CD4-positive, alpha-beta memory T cell (primary cell): ENCODE measurements at places on chromosomes 3 and 15. TPM values are rescaled to one million over a fixed set of nuclear protein-coding genes. Genes with fewer than 3 reads are reported as not detected.

The GOLGA8S gene
- total RNA-seq = 0.30 TPM

The GP5 gene
- 3.8 TPM for total RNA-seq

The MYL3 gene
- not detected for total RNA-seq

The WDR49 gene
- not detected for total RNA-seq

DNA sequence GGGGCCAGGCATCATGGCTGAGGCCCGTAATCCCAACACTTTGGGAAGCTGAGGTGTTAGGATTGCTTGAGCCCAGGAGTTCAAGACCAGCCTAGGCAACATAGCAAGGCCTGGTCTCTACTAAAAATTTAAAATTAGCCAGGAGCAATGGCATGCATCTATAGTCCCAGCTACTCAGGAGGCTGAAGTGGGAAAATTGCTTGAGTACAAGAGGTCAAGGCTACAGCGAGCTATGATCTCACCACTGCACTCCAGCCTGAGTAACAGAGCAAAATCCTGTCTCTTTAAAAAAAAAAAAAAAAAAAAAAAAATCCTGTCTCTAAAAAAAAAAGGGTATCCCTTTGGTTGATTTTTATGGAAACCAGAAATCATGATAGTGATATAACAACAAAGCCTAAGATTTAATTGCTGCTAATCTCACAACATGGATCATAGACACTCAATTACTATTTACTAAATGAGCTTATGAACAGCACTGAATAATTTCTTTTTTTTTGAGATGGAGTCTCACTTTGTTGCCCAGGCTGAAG, 12.1 kb downstream of the PCLAF start:
- DNase-seq = no peak

The BSN gene
- 0.06 TPM for total RNA-seq

GRCh38 chr15:26287381-26287780, 424.3 kb upstream of the ATP10A start:
- no peak for DNase-seq

The SERINC4 gene
- total RNA-seq = not detected

- no peak for DNase-seq
Observed at GRCh38 chr15:95591886-95592285, 738.6 kb upstream of the NR2F2 start.

The HERC2 gene
- total RNA-seq = 48.5 TPM

DNA sequence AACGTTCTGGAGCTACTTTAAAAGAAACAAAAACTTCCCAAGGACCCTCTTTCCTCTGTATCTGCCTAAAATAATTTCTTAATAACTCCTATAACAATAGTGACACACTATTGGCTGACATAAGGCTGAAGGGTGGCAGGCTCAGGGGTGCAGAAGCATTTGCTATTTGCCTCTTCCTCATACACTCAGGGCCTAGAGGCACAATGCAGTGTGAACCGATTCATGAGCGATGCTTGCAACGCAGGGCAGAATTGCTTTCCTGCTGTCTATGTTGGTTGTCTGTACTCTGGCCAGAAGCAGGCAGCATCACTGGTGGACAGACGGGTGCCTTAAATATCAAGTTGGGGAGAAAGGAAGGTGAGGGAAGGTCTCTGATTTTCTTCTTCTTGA, 157.4 kb downstream of the AGBL1 start:
- no peak for DNase-seq

DNA sequence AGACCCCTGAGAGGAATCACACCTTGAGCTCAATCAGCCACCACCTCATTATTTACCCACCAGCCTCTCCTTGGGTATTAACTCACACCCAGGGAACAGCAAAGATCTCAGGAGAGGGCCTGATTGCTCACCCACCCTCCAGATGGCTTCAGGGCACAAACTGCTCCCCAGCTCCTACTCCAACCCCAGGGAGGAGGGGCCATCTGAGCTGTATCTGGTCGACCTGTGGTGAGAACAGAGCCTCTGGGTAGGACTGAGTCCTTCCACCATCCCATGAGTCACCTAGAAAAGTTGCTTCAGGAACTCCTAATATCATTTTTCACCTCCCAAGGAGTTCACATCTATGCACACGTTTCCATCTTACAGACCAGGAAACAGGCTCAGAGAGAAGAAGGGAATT, 44.8 kb upstream of the HES1 start:
- no peak for DNase-seq

DNA sequence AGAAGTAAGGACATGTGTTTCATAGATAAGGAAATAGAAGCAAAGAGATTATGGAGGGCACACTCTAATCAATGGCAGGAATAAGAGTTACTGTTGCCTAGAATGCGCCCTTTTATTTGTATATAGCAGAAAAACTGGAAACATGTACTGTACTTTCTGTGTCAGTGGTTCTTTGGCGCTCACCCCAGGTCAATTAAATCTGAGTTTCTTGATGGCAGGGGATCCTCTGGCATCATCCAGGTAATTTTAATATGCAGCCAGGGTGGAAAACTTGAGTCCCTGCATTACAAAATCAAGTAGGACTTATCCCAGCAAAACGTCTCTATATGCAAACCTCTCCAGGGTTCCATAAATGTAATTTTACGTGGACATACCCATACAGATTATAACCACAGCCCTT, 284.1 kb downstream of the IL5RA start:
- DNase-seq = no peak

GRCh38 chr3:37255990-37256308, 81.6 kb upstream of the LRRFIP2 start:
- no peak for DNase-seq

The APBA2 gene
- total RNA-seq = 57.3 TPM

DNA sequence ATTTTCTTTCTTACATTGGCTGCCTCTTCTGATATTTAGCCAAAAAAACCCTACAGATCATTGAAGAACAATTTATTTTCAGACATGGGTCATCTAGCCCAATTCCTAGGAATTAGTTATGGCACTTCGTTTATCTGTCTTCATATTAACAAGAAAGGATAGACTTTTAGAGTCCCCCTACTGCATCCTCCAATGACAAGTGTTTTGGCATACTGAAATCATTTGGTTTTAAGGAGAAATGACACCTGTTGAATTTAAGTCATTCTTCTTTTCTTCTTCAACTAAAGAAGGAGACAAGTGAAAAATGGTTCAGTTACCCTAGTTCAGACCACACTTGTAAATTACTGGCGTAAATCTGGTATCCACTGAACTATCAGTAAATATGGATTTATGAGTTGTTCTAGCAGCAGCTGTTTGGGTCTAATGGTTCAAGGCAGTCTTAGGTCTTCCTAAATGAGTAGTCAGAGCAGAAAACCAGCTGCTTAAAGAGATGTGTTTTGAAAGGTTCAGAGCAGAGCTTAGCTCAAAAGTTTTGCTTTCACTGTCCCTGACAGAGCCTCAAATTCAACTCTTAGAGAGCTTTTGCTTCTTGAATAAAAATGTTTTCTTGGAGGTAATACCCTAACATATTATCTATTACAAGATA, 5.6 kb downstream of the VGLL3 start:
- no peak for DNase-seq

The SST gene
- total RNA-seq = not detected

The GOLGA8K gene
- 0.96 TPM for total RNA-seq

DNA sequence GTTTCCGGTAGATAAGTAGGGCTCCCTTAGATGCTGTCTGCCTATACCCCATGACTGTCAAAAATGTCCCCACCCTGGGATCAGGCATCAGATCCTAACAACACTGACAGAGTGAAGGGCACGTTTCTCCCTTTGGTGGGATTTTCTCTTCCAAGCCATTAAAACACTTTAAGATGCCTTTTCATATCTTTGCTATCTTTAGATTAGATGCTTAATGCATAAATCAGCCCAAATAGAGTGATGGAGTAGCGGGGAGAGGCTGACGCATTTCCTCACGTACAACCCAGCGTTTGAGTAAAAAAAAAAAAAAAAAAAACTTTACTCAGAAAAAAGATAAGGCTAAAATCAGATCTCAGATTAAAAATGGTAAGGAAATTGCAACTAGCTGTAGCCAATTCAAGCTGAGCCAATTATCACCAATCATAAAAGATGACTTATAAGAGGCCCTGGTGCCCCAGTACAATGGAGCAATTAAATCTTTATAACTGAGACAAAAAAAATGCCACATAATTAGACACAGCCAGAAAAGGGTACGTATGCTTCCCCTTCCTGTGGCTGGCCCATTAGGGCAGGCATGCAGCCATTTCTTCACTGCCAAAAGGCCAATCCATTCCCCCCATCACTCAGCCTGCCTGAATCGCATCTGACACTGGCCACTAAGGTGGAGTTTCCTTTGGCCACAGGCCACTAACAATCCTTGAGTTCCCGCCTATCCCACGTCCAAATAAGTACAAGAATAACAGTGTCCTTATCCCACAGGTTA, 45.0 kb downstream of the RFTN1 start:
- DNase-seq = peak; percentile 51

The WDR48 gene
- total RNA-seq = 69.8 TPM

The MCF2L2 gene
- total RNA-seq = 6.5 TPM

The LINGO1 gene
- not detected for total RNA-seq

DNA sequence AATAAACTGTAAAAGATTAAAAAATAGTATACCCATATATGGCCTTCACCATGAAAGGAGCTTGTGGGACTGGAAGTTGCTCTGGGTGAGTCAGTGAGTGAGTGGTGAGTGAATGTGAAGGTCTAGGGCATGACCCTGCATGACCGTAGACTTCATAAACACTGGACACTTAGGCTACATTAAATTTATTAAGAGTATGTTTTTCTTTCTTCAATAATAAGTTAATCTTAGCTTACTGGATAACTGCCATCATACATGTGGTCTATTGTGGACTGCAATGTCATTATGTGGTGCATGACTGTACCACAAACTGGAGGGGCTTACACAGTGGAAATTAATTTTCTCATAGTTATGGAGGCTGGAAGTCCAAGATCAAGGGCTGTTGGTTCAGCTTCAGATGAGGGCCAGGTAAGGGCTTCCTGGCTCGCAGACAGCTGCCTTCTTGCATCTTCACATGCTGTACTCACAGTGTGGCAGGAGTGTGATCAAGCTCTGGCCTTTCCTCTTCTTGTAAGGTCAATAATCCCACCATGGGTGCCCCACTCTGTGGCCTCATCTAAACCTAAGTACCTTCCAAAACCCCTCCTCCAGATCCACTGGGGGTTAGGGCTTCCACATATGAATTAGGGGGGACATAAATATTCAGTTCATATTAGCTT, 40.8 kb upstream of the PRR23E start:
- no peak for DNase-seq

- no peak for DNase-seq
Observed at GRCh38 chr3:133394561-133395311, 5.1 kb upstream of the BFSP2 start.

- DNase-seq = no peak
Observed at GRCh38 chr3:13013151-13013561, 60.1 kb downstream of the IQSEC1 start.

GRCh38 chr3:33139996-33140395, 26.2 kb downstream of the CRTAP start:
- DNase-seq = no peak

DNA sequence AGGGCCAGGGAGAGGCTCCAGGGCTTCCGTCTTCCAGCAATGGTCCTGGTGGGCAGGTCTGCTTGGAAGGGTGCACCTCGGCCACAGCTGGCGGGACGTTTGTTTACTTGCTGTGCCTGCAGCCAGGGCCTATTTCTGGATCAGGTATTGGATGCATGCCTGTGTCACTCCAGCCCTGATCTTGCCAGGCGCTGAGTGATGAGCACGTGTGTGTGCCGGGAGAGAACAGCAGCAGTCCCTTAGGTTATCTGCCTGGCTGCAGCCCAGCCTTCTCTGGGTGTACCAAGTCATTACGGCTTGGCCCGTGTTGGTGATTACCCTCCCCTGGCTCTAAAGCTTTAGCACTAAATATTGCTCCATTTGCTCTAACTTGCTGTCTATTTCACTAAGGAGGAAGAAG, 14.9 kb downstream of the CCDC32 start:
- DNase-seq = no peak

- DNase-seq = no peak
Observed at GRCh38 chr15:44340410-44340809, 51.9 kb downstream of the GOLM2 start.

- no peak for DNase-seq
Observed at GRCh38 chr3:197593046-197593380, 37.2 kb upstream of the BDH1 start.

The LMCD1 gene
- 0.53 TPM for total RNA-seq

GRCh38 chr15:20280933-20281463, 260.6 kb downstream of the GOLGA6L6 start:
- no peak for DNase-seq

The MUC4 gene
- total RNA-seq = not detected

DNA sequence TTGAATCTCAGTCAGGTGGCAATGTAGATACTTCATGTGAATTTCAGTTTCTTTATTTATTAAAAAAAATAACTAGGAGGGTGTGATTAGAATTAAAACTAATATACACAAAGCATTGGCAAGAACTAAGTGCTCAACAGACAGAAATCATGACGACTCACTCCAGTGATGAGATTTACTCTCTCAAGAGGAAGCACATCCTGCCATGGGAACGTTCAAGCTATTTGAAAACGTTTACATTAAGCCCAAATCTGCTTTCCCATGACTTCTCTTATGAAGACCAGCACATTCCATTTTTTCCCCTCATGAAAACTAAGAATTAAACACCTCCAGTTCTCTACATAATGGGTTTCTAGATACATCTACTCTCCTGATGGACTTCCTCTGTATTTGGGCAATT, 8.5 kb downstream of the WDR53 start:
- no peak for DNase-seq

DNA sequence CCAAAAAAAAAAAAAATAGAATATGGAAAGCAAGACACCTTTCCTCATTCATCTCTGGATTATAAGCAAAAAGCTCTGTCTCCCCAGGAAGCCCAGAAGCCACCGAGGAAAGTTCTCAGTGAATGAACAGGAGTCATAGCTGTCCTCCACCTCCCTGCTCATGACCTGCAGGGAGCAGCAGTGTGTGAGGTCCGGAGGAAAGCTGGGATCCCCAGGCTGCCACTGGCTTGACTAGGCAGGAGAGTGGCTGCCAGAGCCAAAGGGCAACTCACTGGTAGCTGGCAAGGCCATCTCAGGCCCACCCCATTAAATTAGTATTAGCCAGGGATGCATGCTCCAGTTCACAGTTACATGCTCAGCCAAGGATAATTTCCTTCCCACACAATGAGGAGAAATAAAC, 191.6 kb upstream of the STT3B start:
- DNase-seq = no peak

- no peak for DNase-seq
Observed at GRCh38 chr3:167940241-167940640, 155.5 kb downstream of the GOLIM4 start.

- no peak for DNase-seq
Observed at GRCh38 chr3:117488983-117489382, 779.4 kb downstream of the TUSC7 start.
